Posterior vena cava (tissue), 2 donors: ENCODE measurements at places on chromosomes 7 and 10. TPM values are rescaled to one million over a fixed set of nuclear protein-coding genes. Genes with fewer than 3 reads are reported as not detected.
A peak's percentile ranks its signal among the peaks of the same experiment; 100 is the strongest.

DNA sequence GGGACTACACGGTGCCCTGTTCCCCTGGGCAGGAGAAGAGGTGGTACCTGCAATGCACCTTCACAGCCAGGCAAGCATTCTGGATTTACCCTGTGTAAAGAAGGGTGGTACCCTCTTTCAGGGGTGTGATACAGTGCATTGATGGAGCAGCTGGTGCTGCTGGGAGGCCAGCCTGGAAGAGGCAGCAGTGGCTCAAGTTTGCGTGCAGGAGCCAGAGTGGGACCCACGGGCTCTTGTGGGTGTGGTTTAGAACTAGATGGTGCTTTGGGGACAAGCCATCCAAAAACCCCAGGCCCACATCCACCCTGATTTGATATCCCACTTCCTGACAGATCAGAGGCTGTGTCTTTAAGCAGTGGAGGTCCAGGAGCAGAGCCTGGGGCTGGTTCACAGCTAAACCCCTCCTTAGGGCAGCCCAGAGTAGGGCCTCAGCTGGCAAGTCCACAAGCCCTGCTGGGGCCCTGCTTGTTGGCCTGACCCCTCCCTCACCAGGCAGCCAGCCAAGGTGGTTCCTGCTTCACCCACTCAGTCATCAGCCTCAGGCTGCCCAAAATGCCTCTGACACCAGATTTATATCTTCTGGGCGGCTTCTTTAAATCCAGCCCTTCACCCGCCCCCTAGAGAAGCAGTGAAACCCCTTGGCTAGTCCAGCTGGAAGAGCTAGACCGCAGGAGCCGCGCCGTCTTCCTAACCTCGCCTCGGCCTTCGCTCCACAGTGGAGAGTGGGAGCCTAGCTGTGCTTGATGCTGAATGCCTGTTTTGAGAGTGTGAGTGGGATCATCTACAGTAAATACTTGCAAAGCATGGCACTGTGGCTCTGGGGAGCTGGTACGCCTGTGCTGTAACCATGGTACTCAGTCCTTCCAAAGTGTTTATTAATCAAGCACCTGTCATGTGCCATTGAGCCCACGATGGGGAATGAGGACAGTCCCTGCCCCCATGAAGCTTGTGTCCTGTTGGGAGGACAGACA, 1.4 kb upstream of the ASIC3 start:
- no peak for DNase-seq

- no peak for DNase-seq
Observed at GRCh38 chr10:71939861-71940474, 24.2 kb upstream of the CHST3 start.

DNA sequence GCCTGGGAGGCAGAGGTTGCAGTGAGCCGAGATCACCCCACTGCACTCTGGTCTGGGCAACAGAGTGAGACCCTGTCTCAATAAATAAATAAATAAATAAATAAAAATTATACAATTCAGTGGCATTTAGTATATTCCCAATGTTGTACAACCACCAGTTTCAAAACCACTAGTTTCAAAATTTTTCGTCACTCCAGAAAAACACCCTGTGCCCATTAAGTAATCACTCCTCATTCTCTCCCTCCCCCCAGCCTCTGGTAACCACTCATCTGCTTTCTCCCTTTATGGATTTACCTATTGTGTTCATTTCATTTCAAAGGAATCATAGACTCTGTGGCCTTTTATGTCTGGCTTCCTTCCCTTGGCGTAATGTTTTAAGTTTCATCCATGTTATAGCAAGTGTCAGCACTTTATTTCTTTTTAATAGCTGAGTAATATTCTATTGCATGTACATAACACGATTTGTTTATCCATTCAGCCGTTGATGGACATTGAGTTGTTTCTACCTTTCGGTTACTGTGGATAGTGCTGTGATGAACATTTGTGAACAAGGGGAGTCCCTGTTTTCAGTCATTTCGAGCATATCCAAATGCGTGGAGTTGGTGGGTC, 29.4 kb upstream of the GOLGA7B start:
- DNase-seq: no peak

DNA sequence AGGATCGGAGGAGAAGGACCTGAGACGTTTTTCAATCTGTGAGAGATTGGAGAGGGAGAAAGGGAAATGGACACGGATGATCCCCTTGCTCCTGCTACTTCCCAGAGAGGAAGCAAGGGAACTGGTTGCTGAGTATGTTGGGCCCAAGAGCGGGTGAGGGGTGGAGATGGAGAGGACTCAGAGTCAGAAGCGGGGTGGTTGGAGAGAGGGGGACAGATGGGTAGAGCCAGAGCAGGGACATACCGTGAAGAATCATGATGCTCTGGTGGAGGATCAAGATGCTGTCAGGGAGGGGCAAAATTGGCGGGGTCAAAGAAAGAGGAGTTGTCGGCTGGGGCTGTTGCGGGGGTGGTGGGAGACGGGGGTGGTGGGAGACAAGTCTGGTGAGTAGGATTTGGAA, 2.4 kb upstream of the CHST3 start:
- no peak for DNase-seq

- no peak for DNase-seq
Observed at GRCh38 chr7:51029131-51029530, 246.4 kb upstream of the GRB10 start.

GRCh38 chr10:124802313-124802675, 675 bp downstream of the ABRAXAS2 start:
- no peak for DNase-seq

GRCh38 chr7:3370921-3371320, 69.9 kb downstream of the SDK1 start:
- no peak for DNase-seq

- peak; percentile 94 for DNase-seq
Observed at GRCh38 chr7:55018361-55019190, at the start of gene EGFR. EGFR (plus strand) TSS chr7:55019017; CDS start chr7:55019278, 261 bp downstream.

NEUROG3 gene
- not detected for total RNA-seq

GRCh38 chr10:119031496-119032059, 2.1 kb downstream of the NANOS1 start:
- no peak for DNase-seq

PIK3CG gene
- total RNA-seq: 7.0 TPM

DNA sequence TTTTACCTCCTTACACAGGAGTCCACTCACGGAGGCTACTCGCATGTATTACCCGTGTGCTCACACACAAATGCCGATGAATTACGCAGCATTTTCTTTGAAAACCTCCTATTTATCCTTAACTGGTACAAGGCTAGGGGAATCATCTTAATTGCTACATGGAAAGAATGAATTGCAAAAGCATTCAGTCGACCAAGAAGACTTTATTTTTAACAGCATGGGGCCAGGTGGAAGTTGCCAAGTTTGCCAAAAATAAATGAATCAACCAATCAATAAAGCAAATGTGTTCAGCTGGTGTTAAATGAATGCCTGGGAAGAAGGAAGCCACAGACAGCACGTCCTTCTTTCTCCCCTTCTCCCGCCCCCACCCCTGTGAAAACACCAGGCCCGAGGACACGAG, 55.8 kb downstream of the CTBP2 start:
- no peak for DNase-seq

ZNF736 gene
- total RNA-seq: 15.7 TPM

DNA sequence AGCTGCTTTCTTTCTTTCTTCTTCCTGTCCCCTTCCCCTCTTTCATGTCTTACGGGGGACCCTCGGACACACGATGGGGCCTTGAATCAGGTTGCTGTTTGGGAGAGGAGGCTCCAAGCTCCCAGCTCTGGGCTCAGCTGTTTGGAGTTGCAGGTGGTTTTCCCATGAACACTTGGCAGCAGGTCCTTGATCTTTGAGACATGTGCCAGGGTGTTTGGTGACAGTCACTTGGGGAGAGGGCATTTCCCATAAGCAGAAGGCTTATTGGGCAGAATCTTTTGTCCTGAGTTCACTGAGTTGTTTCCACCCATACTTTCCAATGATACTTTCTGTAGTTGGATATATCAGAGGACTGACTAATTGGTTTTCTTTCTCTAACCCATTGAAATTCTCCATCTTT, 104.7 kb upstream of the SH2B2 start:
- DNase-seq: no peak

DNA sequence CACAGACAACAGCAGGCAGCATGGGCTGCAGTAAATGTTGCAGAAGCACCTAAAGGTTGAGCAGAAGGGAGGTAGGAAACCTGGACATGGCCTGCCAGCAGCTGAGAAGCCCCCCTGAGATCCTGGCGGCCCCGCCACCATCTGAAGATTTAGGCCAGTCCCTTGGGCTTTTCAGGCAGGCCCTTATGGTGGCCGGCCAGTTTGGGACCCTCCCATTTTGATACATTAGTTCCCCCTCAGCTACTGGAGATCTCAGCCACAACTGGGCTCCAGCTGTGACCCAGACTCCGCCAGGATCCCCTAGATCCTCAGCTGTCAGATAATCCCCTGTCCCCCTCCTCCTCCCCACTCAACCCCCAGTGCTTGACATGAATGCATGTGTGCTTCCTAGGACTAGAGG, 34.4 kb downstream of the ZNF783 start:
- no peak for DNase-seq

DNA sequence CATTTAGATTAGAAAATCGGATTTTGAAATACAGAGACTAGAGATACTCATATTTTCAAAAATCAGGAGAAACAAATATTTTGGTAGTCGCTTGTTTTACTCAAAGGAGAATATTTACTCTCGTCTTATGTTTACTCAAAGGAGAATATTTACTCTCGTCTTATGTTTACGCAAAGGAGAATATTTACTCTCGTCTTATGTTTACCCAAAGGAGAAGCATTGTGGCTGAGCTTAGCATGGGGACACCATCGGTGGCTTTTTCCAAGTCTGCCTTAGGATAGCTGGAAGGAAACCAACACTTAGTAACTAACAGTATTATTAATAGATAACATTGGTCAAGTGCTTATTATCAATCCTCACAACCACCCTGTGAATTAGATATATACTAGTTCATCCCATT, 71.8 kb downstream of the SNX10 start:
- no peak for DNase-seq

GRCh38 chr7:24227068-24227467, 56.9 kb upstream of the NPY start:
- no peak for DNase-seq

- no peak for DNase-seq
Observed at GRCh38 chr10:124019886-124020797, 73.3 kb downstream of the CHST15 start.

- no peak for DNase-seq
Observed at GRCh38 chr7:123784263-123784662, 35.5 kb upstream of the WASL start.

GRCh38 chr10:124728830-124729661, 15.1 kb downstream of the FAM53B start:
- DNase-seq: no peak

- no peak for DNase-seq
Observed at GRCh38 chr10:112843623-112844022, 106.4 kb upstream of the TCF7L2 start.

DNA sequence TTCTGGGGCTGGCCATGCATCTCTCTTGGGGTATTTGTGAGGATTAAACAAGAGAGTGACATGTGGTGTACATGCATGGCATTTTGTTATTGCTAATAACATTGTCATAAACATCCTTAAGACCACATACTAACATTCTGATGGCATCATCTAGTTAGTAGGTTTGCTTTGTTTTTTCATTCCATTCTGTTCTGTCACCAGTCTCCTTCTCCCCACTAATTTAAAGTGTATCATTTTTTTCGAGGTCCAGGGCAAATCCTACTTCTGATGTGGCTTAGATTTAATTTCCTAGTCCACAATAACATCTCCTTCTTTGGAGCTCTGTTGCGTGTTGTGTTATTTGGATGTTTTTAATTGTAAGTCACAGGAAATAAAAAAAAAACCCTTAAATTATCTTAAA, 248.1 kb downstream of the LRMDA start:
- DNase-seq: no peak

DNA sequence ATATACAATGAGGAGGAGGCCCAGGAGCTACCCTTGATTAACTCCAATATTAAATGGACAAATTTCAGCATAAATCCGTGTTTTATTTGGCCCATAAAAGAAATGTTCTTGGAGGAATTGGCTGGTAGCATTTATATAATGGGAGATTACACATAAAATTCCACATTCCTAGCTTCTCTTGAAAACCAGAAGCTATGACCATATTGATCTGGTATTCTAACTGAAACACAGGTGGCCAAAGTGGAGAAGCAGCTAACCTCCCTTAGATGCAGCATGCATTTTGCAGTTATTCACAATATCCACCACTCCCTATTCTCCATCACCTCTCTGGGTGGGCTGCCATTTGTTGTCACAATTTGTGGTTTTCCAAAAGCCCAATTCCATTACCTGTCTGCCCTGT, 148.8 kb upstream of the CACNA2D1 start:
- no peak for DNase-seq

DNA sequence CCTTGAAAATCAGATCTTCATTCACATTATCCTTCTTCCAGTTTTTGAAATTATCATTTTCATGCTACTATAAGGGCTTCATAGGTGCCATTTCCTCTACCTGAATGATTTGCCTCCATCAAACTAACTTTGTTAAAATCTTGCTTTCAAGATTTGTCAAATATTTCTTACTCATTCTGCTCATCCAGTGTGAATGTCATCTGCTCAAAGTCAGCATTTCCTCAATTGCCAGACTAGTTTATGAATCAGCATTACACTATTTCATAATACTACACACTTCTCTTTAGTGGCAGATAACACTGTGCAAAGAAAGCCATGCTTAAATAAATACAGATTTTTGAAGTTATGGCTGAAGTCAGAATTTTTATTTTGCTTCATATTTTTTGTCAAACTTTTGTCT, 21.3 kb upstream of the LIPF start:
- no peak for DNase-seq
